ENCODE measurements at places on chromosomes 12 and 14. TPM values are rescaled to one million over a fixed set of nuclear protein-coding genes. Genes with fewer than 3 reads are reported as not detected.

Gene OR6C2
- total RNA-seq, result not detected

DNA sequence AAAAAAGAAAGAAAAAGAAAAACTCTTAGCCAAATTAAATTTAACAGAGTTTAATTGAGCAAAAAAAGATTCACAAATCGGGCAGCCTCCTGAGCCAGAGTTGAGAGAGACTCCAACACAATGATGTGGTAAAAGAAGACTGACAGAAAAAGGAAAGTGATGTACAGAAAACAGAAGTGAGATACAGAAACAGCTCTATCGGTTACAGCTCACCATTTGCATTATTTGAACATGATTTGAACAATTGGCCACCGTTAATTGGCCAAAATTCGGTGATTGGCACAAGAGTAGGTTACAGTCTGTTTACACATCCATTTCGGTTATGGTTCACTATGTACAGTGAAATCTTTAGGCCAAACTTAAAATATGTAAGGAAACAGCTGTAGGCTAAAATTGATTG is 117.7 kb downstream of the SPTSSA start:
- no peak for DNase-seq

DNA sequence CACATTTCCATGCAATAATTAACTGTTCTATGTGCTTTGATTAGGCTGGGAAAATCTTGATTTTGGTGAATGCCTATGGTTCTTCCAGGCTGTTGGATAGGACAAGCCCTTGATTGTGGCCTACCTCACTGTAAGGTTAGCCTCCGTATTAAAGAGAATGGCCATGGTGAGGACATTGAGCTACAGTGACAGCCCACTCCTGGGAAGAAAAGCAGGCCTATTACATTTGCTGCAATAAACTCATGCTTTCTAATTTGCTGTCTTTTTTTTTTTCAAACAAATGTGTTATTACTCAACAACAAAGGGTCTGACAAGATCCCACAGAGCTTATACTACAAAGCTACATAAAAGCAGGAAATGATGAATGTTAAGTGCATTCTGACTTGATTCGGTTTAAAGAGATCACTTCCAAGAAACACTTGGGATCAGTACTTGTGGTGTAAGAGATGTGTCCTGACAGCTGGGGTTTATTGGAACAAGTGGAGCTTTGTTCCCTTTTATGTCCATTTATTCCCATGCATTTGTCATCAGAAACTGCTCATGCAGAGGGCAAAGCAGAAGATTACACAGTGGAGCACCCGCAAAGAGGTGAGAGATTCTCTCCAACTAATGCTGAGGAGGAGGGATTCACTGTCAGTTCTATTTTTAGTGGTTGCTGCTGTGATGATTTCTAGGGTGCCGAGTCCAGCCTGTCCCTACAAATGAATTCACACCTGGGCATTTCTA is 29.1 kb upstream of the KCNK10 start:
- no peak for DNase-seq

- DNase-seq, result no peak
Measured at GRCh38 chr12:122965321-122965751, 927 bp downstream of the ABCB9 start.

- DNase-seq, result no peak
Measured at GRCh38 chr12:115223322-115223721, 539.3 kb upstream of the TBX3 start.

DNA sequence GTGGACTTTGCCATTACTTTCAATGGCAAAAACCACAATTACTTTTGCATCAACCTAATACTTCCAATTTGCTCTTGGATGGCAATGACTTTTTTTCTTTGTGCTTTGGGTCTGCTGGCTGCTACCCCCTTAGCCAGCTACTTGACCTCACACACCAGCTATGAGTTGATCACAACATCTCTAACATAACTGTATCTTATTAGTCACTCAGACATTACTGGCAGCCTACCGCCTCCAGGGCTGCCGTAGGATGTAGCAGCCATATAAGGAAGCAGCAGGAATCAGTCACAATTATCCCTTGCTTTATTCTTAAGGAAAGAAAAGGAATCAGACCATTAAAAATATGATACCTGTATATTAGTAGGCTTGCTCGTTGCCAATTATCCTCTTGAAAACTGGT is 260.5 kb downstream of the ADAMTS20 start:
- DNase-seq, result no peak

GRCh38 chr14:22538671-22539228 is 50.3 kb downstream of the DAD1 start:
- no peak for DNase-seq

DNA sequence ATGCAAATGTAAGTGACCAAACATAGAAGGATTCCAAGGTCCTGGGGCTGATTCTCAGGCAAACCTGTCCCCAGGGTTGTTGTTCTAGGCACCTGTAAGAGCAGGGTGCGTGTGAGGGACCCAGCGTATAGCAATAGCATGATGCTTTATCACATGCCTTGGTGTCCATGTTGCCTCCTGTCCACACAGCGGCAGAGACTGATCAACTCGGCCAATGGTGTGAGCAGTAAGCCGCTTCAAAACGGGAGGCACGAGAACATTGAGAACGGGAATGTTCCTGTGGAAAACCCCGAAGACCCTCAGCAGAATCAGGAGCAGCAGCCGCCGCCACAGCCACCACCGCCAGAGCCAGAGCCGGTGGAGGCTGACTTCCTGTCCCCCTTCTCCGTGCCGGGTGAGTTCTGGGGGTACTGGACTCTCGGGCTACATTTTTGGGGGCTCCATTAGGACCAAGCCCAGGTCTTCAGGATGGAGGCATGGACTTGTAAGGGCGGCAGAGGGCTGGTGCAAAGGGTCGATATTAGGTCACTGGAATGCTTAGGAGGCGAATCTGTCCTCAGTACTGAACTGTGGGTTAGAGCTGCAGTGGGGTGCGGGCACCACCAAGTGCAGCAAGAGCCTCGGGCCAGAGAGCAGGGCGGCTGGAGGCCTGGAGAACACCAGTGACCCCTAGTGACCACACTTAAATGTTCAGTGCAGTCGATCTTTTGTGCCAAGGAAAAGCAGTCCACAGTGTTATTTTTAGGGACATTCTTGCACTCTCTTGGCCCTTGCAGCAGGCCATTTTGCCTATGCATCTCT is 57.2 kb upstream of the RIN3 start:
- DNase-seq, result no peak

- no peak for DNase-seq
Measured at GRCh38 chr14:58151133-58152013, 640 bp downstream of the ARMH4 start.

Gene HRK
- total RNA-seq, result under 0.01 TPM

DNA sequence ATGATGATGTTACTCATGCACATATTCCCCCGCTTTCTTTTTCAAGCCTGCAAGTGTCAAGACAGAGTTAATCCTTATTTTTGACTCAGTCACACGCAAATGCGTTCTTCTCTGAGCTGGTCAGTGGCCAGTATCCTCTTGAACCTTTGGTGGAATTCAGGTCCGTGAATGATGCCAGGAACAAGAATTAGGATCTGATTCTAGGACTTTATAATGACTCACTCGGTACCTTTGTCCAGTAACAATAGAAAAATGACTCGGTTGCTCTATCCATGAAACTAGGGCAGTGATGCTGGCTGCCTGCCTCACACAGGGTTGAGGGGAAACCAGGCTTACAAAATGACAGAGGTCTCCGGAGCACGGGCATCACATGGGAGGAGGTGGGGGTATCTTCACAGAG is 185.8 kb upstream of the NUDT4 start:
- no peak for DNase-seq

DNA sequence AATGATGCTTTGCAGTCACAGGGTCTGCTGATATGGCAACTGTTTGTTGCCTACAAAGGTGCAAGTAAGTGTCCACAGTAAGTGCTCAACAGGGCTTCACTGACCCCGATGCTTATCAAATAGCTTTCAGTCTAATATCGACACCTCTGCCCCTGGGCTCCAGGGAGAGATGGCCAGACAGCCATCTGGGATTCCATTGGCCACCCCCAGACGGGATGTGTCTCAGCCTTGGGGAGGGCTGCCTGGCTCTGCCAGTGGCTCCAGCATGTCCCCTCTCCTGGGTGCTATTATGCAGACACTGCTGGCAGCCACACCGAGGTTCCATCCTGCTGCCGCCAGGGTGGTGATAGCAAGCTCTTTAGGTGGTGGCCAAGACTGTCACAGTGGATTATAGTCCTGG is 57.4 kb downstream of the DGLUCY start:
- no peak for DNase-seq

DNA sequence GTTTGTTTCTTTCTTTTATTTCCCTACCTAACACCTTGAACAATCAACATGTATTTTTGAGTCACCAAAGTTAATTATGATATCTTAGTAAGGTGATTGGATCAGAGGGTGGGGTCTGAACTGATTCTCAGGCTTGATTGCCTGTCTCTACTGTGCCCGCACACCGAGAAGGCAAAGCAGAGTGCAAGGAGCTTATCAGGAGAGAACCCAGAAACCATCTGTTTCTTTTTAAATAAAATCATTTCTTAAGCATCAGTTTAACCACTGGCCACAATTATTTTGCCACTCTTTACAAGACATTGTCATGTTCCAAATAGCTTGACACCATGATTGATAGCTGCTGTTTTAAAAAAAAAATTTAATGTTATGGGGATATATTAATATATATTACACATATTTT is 3.1 kb downstream of the GARIN2 start:
- peak; percentile 18 for DNase-seq

Gene SPATS2
- 11.0 TPM for total RNA-seq

DNA sequence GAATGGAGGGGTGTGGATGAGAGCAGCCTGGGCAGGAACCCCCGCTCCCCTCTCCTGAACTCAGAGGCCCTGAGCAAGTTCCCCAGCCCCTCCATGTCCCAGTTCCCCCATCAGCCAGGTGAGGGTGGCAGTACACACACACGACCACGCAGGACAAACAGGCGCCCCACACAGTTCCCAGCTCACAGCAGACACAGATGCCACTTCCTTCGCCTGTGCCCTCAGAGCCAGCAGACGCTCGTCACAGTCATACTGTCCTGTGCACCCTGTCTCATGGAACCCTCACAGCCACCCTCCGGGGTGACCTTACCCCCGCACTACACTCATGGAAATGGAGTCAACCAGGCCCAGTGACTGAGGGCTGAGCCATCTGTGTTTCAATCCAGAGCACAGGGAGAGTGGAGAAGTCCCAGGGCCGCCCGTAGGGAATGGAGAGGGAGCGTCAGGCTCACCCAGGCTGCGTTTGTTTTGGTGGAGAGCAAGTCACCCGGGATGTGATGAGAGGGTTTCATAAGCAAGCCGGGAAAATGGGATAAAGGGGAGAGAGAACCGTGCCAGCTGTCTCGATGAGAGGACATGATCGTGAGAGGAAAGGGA is 47.5 kb upstream of the DYNC1H1 start:
- DNase-seq, result no peak

All from hematopoietic multipotent progenitor cell (in vitro differentiated cells).